ENCODE measurements at places on chromosomes 5 and 9.

DNA sequence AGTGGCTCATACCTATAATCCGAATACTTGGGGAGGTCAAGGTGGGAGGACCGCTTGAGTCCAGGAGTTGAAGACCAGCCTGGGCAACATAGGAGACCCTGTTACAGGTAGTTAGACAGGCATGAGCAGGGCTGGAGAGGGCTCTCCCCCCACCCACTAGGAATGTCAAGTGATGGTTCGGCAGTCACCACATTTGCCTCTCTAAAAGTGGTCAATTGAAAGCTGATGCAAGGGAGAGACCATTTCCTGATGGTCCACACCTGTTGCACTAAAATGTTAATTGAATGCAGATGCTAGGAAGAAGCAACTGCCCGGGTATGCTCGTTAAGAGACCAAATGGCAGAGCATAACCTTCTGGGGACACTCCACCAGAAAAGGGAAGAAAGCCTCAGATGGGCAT lies 82.7 kb downstream of the SFXN1 start:
- no peak for DNase-seq

GRCh38 chr5:68565427-68565826 lies 349.9 kb downstream of the PIK3R1 start:
- DNase-seq = no peak

DNA sequence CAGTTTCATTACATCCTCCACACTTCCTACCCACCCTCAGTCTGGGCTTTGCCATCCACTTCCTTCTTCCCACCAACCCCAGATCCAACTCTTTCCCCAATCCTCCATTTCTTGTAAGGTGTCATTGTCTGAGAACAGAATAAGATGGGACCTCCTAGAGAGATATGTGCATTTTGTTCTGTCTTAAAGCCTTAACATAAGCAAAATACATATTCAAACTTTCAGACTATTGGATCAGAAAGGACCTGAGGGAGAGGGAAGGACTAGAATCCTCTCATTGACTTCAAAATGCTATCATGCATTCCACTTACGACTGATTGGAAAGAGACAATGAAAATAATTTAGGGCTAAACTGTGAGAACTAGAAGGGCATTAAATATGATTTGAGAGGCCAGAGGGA lies 43.0 kb downstream of the AGXT2 start:
- no peak for DNase-seq

DNA sequence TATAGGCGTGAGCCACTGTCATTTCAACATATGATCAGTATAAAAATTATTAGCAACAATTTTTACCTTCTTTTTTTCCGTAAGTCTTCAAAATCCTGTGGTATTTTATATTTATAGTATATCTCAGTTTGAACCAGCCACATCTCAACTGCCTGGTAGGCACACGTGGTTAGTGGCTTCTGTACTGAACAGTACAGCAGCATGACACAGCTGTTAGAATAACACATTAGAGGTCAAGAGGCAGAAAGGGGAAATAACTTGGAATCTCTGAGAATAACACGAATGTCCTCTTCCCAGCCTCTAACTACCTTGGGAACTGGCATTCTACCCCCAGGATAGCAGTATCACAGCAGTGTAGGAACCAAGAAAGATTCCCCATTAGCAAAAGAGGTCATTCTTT lies 108.5 kb upstream of the IQGAP2 start:
- DNase-seq = no peak

DNA sequence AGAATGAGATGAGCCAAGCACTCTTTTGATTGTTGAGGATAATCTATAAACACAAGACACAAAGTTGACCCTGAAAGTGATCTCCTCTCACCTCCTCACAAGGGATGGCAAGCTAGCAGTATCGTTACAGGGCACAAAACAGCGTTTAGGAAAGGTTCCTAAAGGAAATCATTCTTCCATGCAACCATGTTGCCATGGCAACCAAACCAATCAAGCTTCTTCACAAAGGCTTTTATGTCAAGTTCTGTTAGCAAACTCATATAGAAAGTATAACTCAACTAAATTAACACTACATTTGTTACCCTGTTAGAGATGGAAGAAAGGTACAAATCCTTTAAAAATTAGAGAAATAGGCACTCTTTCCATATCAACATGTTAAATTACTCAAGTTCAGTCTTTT lies 1016.8 kb upstream of the DMAC1 start:
- no peak for DNase-seq

- peak; percentile 73 for DNase-seq
Observed at GRCh38 chr5:181204826-181205760, at the start of gene TRIM7. Gene TRIM7 (minus strand): TSS chr5:181205196. CDS start chr5:181205110, 86 bp downstream.

DNA sequence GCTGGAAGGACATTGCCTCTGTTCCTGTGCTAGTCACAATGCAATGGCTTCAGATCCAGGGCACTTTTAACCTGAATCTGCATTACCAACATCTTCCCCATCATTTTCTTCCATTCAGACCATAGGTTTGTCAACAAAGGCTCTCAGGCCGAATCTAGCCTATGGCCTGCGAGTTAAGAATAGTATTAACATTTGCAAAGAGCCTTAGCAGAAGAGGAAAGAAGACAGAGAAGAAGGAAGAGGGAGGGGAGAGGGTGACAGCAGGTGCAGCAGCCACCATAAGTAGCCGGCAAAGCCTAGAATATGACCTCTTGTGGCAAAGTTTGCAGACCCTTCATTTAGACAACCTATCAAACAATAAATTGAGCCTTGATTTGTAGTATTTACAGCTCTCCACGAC lies 32.6 kb downstream of the BARX1 start:
- DNase-seq = no peak

- DNase-seq = no peak
Observed at GRCh38 chr5:65986796-65987195, 60.4 kb downstream of the ERBIN start.

All from Calu3 (cell line).